Activated naive CD8-positive, alpha-beta T cell treated with anti-CD3 and anti-CD28 coated beads for 36 hours (primary cell): ENCODE measurements at places on chromosomes 3 and 15.

- no peak for DNase-seq
Measured at GRCh38 chr15:101055411-101055810, 136.3 kb downstream of the LRRK1 start.

DNA sequence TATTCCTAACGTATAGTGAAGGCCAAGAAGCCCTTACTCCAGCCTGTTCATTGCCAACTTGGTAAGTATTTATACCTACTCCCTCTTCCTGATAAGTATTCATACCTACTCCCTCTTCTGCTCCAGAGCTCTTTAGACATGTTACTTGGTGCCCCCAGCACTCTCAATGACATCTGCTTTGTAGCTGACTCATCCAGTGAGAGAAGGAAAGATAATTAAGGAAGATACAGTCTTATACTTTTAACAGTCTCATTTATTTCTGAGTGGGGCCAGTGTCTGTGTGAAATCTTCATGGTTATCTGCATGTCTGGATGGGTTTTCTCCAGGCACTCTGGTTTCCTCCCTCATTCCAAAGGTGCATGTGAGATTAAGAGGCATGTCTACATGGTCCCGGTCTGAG, 698.7 kb downstream of the FHIT start:
- DNase-seq, result no peak

DNA sequence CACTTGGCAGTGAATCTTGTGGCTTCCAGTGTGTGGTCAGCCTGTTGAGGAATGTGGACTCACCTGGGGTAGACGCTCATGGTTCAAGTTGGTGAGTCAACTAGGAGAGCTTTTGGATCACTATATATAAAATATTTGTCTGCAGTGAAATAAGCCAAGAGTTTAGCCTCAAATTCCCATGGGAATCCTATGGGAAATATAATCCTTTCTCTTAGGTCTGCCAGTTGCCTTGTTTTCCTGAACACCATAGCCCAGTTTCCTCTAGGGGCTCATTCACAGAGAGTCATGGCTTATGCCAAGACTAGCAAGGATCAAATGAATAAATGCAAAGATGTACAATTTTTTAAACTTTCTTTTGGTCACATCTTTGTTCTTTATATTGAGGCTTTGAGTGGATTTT, 100.1 kb upstream of the NPHP3 start:
- no peak for DNase-seq

DNA sequence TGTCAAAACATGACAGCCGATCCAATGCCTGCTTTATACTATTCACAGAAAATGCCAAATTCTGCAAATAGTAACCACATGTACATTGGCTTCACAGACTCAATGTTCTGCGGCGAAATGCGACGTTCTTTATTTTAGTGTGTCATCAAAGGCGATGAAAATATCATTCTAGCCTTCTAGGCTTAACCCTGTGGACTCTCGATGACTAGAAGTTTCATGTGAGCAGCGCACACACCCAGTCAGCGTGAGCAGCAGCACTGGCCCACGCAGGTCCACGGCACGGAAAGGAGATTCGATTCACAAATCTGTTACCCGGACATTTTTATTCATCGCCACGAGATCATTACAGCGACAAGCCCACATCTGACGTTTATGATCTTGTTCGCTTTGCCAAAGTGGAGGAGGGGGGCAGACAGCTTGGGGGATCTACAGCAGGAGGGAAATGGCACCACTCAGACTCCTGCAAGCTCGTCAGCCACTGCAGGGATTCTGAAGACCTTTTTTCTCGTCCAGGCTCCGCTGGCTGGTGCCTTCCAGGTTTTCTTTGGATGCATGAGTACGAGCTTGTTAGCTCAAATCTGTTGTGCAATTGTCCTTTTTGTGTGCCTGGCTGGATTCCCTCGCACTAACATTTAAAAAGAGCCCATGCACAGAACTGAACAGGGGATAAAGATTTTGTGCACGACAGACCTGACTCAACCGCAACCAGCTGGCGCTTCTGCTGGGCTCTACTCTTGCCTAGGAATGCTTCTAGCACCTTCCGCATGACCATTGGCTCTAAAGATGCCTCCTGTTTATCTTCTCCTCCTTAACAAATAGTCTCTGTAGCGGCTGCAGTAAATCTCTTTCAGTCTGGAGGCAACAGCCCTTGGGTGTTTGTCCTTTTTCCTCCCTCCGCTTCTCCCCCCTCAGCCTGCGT, 938.4 kb downstream of the MCTP2 start:
- no peak for DNase-seq

DNA sequence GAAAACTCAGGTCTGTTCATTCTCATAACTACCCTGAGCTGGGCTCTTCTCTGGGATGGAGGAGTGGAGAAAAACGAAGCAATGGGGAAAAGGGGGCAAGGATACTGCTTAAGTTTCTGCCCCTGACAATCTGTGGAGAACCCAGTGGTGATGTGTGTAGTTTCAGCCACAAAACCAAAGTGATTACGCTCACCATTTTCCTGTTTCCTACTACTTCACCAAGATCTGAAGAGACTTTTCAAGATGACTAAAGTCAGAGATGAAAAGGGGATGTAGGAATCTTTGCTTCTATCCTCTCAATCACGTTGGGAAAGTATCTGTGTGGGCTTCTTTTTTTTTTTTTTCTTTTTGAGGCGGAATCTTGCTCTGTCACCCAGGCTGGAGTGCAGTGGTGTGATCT, 8.3 kb upstream of the UBE2E1 start:
- no peak for DNase-seq

DNA sequence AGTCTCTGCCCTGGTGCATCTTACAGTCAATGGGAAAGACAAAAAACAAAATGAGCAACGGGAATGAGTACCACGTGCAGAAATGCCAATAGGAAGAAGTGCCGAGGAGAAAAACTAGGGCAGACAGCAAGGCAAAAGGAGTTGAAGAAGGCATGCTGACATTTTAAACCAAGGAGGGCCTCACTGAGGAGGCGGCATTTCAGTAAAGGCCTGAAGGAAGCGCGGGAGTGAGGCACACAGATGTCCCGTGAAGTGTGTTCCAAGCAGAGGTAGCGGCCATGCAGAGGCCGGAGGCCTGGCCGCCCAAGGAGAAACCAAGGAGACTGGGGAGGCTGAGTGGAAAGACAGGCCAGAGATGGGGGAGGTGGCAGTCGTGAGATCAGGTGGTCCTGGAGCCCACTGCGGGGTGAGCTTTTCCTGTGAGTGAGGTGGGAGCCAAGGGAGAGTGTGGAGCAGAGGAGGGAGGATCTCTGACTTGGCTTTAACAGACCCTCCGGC, 34.8 kb downstream of the DNAJB8 start:
- DNase-seq, result no peak

DNA sequence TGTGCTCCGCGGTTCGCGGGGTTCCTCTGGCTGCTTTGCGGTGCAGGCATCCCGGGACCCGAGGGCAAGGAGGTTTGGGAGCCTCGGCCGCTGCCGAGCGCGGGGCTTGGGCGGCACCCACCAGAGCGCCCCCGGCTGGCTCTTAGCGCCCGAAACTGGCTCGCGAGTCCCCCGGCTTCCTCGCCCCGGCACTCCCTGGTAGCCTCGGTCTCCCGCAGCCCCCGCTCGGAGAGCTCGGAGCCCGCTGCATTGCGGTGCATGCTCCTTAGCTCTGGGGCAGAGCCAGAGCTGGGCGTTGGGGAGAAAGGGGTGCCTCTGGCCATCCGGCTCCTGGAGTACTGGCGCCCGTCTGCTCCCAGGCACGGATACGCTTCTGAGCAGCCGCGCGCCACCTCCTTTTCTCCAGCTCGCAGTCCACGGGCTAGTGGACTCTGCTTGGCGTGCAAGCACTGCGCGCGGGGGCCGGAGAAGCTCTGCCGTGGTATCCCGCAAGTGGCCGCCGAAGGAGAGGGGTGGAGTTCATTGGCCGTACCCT, 753 bp downstream of the EPHB1 start:
- DNase-seq, result no peak

DNA sequence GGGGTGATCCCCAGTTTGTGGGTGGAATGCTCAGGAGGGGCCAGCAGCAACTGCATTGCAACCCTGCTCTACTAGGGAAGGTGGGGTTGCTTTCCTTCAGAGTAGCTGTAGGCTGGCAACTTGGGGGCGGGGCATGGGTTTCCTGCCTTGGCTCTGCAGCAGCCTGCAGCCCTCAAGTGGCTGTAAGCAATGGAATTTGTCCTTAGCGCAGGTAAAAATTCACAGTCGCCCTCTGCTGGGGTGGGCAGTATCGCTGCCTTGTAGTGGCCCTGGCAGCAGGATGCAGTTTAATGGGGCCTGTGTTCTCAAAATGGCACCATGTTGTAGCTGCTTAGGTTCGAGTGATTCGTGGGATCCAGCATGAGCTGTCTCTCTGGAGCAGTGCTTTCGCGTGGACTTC, 29.8 kb downstream of the STT3B start:
- peak; percentile 9 for DNase-seq

GRCh38 chr3:112637700-112638099, 3.2 kb downstream of the CCDC80 start:
- DNase-seq, result no peak

DNA sequence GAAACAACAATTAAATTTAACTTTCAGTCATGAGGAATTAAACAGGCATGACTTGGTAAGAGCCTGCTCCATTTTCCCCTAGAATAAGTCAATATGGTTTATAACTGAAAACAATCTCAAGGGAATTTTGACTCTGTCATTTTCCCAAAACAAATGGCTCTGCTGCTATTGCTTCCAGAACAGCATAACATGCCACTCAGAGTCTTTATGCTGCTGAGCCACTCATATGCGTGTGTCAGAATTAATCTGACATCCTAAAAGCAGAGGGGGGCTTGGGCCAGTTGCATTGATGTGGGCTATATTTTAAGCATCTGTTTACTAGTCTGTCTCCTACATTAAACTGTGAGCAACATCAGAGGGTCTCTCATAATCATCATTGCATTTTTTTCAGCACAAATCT, 111.1 kb upstream of the ABI3BP start:
- no peak for DNase-seq
